ENCODE measurements at places on chromosomes 2 and 18. TPM values are rescaled to one million over a fixed set of nuclear protein-coding genes. Genes with fewer than 3 reads are reported as not detected.

- no peak for DNase-seq
Observed at GRCh38 chr2:65393046-65393445, 39.4 kb downstream of the SPRED2 start.

GRCh38 chr18:3466872-3467271, 16.9 kb downstream of the TGIF1 start:
- no peak for DNase-seq

GRCh38 chr18:55163550-55163949, 204.3 kb upstream of the CCDC68 start:
- no peak for DNase-seq

GRCh38 chr2:124001696-124002430, 23.2 kb upstream of the CNTNAP5 start:
- DNase-seq, result no peak

DNA sequence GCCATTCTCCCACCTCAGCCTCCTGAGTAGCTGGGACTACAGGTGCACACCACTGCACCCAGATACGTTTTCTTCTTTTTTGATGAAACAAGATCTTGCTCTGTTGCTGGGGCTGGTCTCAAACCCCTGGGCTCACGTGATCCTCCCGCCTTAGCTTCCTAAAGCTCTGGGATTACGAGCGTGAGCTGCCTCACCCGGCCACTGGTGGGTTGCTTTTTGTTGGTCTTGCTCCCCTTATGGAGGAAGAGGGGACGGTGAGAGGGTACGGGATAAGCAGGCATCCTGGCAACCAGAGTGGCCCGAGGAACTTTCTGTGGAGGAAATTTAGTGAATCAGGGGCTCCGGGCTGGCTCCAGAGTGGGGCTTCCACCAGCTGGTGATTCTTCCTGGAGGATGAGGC, 222.3 kb downstream of the HDAC4 start:
- no peak for DNase-seq

DNA sequence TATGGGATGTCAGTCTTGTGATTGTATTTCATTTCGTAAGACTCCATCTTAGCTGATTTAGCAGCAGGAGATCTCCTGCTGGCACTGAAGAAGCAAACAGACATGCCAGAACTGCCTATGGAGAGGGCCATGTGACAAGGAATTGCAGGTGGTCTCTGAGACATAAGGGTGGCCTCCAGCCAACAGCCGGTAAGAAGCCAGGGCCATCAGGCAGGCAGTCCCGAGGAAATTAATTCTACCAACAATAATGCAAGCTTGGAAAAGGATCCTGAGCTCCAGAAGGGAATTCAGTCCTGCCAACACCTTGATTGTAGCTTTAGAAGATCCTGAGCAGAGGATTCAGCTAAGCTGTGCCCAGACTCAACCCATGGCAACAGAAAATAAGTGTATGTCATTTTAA, 87.1 kb upstream of the DNAJC10 start:
- DNase-seq, result no peak

GRCh38 chr2:6421888-6422287, 443.8 kb downstream of the CMPK2 start:
- DNase-seq, result no peak

- no peak for DNase-seq
Observed at GRCh38 chr2:55949211-55949610, 25.6 kb upstream of the EFEMP1 start.

The GAL3ST2 gene
- 3.8 TPM for total RNA-seq

The NXPH2 gene
- not detected for total RNA-seq

Measured in hematopoietic multipotent progenitor cell (in vitro differentiated cells).